NCI-H2081 treated with DMSO at 0.1 percent for 48 hours (cell line): ENCODE measurements at places on chromosomes 6 and 20.

DNA sequence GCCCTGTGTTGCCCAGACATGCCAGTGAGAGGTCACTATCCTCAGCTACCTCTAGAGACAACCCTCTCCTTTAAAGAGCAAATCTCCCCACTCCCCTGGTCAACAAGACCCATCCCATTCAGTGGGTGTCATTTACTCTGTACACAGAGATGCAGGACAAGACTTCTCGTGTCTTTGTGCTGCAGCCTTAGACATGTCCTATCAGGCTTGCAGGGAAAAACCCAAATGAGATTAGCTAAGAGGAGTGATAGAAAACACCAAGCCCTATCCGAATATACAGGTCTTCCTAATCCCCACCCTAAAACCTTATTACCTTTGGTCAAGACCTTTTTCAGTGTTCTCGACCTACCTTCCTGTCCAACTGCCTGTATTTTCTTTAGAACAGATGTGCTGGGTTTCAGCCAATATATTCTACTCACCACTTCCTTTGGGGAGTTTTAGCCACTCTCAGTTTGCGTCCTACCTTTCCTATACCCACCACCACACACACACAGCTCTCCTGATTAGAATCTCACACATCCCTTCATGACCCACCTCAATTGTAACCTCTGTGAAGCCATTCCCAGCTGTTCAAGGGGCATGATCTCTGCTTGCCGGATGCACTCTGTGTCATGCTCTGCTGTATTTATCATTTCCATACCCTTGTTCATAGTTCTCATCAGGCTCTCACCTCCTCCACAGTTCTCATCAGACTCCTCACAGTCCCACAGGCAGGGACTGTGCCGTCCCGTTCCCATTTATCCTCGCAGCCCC lies 39.7 kb downstream of the TRAM2 start:
- DNase-seq, result no peak

DNA sequence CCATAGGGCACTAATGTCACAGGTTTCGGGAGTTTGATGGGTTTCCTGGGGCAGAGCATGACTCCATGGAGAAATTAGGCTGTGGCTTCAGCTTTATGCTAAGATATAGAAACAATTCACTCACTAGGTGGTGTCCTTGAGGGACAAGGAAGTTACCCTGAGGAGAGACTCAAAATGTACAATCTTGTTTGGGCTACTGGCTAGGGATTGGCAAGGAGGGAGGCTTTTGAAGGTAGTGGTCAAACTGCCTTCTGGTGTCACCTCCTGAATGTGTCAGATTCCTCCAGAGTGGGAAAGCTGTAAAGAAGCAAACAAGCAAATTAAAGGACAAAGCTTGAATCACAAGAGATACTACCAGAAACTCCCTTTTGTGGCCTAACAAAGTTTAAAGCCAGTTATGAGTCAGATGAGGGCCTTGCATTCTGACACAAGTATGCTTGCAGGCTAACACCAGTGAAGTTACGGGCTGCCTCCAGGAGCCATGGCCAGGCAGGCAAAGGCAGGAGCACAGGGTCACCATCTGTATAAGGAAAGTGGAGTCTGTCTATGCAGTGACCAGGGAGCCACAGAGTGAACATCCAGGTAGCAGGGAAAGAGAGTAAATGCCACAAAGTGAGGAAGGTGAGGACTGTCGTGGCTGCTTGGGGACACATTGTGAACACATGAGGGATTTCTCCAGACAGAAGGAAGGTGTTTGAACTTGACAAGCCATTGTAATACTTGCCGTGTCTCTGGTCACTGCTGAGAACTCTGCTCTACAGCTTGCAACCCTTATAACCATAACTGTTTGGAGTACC lies 107.7 kb upstream of the DTNBP1 start:
- DNase-seq, result no peak

GRCh38 chr20:33688938-33689424 lies 2.8 kb upstream of the E2F1 start:
- DNase-seq, result no peak

DNA sequence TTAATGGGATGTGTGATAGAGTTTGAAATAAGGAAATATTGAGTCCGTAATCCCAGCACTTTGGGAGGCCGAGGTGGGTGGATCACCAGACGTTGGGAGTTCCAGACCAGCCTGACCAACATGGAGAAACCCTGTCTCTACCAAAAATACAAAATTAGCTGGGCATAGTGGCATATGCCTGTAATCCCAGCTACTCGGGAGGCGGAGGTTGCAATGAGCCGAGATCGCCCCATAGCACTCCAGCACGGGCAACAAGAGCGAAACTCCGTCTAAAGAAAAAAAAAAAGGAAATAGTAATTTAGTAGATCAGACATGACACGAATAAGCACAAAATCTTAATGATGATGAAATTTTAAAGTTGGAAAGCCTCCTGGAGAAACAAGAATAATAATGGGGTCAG lies 14.8 kb downstream of the GJA1 start:
- no peak for DNase-seq

- DNase-seq, result no peak
These were observed 68.0 kb downstream of the ISM1 start for GRCh38 chr20:13289031-13289430.

DNA sequence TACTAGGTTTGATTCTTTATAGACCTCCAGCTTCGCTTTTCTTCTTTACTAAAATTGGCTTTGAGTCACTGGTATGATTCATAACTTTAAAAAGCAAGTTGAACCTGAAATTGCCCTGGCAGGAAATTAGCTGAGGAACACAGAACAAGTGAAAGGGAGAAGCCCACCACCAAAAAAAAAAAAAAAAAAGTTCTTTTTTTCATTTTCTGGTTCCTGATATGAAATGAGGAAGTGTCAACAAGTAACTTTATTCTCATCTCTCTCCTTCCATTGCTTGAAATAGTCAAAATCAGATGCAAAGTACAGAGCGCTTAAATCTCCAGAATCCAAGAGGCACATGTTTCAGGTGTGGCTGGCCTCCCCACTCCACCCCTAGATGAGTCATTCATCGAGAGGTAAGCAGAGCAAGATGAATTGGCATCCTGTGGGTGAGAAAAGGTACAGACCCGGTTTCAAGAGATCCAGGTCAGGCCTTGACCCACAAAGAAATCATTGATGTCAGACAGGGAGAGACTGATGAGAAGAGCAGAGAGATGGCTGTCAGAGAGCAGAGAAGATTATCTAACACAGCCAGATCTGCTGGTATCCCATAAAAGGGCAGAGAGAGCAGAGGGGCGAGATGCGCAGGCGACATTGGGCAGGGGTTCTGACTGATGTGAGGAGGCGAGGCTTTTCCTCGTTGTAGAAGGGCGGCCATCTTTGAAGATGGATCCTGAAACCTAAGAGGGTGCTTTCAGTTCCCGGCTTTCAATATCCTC lies 54.8 kb upstream of the MBOAT1 start:
- DNase-seq, result no peak

DNA sequence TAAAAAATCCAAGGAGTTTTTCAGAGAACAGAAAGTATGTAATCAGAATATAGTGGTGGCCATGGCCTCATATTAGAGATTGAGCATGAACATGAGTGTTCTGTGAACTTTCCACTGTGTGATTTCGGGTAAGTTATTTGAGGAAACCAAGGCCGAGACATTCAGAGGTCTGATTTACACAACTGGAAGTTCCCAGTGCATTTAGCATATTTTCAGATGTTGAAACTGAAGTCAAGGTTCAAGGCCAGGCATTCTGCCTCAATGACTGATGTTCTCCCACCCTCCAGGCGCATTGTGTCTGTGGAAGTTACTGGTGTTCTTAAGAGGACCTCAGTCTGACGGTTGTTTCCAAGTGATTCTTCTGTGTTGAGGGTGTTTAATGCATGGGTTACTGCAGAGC lies 26.2 kb downstream of the RNF144B start:
- DNase-seq, result no peak

DNA sequence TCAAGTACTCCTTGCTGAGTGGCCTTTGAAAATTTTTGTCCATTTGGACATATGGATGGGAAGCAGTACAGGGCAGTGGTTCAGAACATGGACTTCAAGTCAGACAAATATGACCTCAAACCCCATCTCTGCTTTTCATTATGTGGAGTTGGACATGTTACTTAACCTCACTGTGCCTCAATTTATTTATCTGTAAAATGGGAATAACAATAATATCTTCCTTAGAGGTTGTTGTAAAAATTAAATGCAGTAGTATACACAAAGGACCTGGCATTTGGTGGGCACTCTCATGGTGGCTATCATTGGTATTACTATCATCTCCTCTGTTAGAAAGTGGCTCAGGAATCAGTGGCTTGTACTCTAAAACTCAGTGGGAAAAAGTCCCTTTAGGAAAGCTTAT lies 204.0 kb upstream of the MYLIP start:
- DNase-seq, result no peak

- no peak for DNase-seq
These were observed 5.3 kb downstream of the MMUT start for GRCh38 chr6:49457771-49458170.

- no peak for DNase-seq
These were observed 250.4 kb upstream of the KCNQ5 start for GRCh38 chr6:72371473-72371872.

- no peak for DNase-seq
These were observed 166.3 kb downstream of the KCNQ5 start for GRCh38 chr6:72788188-72788587.

- DNase-seq, result no peak
These were observed 2.4 kb downstream of the DSP start for GRCh38 chr6:7543789-7544424.

DNA sequence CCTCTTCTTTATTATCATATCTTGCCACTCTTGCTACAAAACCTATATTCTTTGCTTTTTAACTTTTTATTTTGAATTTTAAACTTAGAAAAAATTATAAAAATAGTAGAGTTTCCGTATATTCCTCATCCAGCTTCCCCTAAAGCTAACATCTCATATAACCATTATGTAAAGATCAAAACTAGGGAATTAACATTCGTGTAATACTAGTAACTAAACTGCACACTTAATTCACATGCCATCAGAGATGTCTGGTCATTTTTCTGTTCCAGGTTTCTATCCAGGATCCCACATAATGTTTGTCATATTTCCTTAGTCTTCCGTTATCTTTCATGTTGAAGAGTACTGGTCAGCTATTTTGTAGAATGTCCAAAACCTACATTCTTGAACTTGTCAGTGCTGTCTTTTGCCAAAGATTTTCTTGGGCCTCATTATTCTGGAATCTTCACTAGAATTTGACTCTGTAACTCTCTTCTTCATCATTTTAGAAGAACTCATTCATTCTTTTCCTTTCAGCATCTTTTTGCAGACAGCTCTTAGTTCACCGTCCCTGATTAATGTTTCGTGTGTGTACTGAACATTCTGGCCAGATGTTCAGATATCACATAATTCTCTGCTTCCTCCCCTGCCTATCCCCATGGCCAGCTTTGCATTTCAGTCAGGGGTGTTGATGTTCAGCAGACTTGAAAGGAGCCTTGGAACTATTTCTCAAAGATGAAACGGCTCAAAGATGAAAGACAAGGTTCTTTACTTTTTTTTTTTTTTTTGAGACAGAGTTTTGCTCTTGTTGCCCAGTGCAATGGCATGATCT lies 9.4 kb downstream of the CTNNBL1 start:
- no peak for DNase-seq

DNA sequence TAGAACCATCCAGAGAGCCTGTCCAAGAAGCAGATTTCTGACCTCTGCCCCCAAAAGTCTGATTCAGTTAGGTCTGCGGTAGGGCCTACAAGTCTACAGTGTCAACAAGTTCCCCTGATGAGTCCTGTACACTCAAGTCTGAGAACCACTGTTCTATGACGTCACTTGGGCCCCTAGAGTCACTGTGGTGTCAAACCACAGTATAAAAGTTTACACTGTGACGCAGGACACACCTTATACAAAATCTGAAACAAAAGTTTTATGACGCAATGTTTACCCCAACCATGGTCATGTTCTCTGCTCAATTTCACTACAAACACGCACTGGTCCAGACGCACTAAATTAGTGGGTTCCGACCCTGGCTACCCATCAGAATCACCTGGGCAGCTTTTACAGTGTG lies 17.9 kb downstream of the SLA2 start:
- DNase-seq, result no peak

- DNase-seq, result no peak
These were observed 56.4 kb downstream of the CCN2 start for GRCh38 chr6:131894493-131895424.

DNA sequence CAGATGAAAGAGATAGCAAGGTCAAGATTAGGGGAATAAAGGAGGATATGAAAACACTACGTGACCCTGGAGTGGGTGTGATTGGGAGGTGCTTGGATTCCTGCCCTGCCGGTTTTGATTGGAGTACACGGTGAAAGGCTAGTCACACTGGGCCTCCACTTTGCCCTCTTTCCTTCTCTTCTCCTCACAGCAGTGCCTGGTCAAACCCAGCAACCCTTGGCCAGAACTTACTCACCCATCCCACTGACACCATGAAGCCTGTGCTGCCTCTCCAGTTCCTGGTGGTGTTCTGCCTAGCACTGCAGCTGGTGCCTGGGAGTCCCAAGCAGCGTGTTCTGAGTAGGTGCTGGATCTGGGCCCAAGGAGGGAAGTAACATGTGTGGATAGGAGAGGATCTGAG lies at the start of gene WFDC13:
Gene WFDC13, plus strand, starts transcription at position 166 of the 400 bp plus-strand sequence. Its CDS starts 86 bp downstream, at position 252.
- DNase-seq, result no peak

DNA sequence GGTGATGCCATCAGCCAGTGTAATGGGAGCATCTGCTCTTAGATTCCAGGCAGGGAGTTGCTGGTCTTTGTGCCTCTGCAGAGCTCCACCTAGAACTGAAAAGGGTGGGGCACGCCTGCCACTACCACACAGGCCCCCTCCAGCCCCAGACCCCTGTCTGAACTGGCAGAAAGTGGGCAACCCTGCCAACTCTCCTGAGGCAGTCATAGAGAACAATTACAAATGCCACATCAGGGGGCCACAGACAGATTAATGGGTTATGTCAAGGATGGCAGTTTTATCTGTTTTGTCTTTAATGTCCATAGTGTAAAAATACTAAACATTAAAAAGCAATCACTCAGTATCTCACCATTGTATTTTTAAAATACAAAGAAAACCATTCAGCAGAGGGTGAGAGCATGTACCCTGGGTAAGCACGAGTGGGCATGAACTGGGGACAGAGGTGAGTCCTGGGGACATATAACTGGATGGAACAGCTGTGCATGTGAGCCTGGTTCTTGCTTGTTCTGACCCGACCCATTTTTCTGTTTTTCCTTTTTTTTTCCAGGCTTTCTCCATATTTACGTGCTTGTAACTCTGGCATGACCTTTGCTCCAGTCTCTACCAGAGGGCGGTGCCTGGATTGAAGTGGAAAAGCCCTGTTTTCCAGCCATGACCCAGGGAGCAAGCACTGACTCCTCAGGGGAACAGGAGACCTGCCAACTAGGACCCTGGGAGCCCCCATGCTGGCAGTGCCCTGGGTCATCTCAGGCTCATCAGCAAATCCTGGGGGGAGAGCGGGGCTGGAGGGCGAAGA lies 8.2 kb downstream of the TRAF3IP2 start:
- DNase-seq, result no peak
